Stimulated activated memory B cell treated with anti-CD40 and anti-IgM and Interleukin-4, amounts not matched to agents 10 μg/mL and 1 μg/mL and 100 μg/mL, for 72 hours (primary cell): ENCODE measurements at places on chromosomes 7 and 10.

DNA sequence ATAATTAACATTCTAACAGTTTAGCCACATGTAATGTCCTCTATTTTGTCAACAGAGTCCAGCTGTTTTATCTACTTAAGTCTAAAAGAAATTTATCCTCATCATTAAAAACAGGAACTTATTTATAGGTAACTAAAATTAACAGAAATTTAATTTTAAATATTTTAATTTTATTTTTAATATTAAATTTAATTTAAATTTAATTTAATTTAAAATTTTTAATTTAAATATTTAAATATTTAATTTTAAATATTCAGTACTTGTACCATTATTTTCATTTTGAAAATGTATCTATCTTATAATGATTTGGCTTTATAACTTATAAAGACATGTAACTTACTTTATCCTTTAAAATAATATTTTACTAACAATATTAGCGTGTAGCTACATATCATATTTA lies 1.0 kb upstream of the GPR22 start:
- ATAC-seq = no peak

DNA sequence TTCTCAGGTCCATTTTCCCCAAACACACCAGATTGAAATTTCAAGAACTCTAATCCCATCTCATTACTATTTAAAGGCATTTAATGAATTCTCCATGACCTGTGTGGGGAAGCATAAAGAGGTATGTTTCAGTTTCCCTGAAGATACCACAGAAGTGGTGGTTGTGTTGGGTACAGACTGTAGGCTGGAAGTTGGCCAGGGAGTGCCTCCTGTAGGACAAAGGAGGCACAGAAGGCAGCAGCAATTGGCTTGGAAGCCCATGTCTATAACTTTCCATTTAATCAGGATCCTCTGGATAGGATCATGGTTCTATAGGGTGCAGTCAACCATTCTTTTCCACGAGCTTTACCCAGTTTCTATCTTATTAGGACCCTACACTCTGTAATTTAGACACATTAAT lies 8.6 kb upstream of the BET1 start:
- no peak for ATAC-seq

GRCh38 chr7:11491811-11492210 lies 340.2 kb downstream of the THSD7A start:
- ATAC-seq = no peak

- ATAC-seq = no peak
Observed at GRCh38 chr7:157516911-157517781, 180.3 kb downstream of the DNAJB6 start.

GRCh38 chr7:22351329-22351692 lies 5.6 kb downstream of the RAPGEF5 start:
- no peak for ATAC-seq

DNA sequence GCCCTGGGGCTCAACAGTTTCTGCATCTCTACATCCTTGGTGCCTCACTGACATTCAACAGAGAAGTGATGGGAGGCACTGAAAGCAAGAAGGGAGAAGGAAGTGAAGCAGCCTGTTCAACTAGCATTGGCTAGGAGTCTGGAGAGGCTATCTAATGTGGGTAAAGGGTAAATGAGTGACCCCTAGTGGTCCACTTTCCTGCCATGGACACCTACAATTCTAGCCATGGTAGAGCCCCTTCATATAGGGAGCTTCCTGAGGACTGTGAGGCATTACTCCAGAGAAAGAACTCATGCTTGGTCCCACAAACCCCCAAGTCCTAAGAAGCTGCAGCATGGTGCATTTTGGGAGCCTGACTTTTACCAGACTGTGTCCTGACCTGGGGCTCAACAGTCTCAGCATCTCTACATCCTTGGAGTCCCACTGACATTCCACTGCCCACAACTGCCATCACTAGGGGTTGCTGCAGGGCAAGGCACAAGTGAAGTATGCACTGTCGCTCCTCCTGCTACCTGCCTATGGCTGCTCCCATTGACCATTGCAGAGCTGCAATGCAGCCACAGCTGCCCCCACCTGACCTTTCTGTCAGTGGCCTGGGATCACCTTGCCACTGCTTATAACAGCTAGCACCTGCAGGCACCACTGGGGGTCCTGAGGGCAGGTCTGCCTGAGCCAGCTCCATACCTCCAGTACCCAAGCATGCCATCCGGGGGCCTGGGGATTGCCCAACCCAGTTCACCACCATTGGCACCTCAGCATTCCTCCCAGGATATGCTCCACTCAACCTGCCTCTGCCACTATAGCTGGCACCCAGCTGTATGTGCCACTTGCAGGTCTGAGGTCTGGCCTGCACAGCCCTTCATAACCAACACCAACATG lies 44.1 kb upstream of the CDK6 start:
- no peak for ATAC-seq

DNA sequence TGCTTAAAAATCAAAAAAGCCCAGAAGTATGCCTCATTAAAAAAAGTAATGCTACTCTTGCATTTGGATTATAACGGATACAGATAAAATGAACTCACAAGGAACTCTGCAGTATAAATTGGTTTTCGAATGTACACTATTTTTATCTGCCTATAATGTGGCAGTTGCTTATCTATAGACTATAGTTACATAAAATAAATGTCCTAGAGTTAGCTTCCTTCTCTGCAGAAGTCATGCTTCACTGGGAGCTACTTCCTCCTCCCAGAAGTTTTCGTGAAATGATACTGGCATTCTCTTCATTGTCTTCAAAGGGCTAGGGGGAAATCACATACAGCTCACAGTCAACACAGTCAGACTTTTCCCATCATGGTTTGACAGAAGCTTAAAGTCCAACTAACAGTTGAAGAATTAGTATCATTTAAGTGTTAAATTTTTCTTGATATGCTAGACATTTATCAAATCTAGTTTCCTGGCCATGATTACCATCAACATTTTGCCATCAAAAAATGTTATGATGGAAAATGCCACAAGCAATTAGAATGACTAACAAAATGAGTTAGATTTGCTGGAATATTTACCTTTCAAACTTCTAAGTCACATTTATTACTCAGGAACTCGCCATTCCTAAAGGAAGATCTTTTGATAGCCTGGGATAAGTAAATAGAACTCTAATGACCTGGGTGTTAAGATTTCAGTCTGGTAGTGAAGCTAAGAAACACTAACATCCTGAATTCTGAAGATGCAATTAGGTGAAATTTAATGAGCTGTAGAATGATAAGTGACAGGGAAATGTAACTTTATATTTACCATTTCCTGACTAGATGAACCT lies 87.3 kb upstream of the TRIL start:
- ATAC-seq = no peak

GRCh38 chr7:73766556-73767229 lies 3.4 kb downstream of the CLDN3 start:
- ATAC-seq = no peak

- no peak for ATAC-seq
Observed at GRCh38 chr10:3825244-3825643, 40.2 kb upstream of the KLF6 start.

DNA sequence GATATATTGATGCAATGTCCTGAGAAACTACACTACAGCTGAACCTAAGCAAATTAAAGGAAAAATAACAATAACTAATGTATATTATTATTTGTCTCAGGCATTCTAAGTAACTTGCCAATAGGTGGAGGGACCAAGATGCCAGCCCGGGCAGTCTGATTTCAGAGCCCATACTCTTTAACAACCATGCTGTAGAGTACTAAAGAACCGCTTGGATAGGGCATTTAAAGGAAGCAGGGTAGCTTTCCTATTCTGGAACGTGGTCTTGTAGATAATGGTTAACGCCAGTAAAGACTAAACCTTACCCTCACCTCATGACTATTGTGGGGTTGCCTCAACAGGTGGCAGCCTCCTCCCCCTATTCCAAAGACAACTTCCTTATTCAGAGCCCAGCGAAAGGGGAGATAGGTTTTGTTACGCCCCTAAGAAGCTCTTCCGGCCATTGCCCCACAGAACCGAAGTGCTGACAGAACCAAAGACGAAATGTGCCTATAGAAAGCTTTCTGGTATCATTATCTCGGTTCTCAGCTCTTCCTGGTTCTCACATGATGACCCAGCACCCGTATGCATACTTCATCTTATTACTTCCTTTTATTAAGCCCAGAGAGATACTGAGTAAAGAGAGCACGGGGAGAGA lies 707 bp upstream of the C1GALT1 start:
- peak; percentile 72 for ATAC-seq

DNA sequence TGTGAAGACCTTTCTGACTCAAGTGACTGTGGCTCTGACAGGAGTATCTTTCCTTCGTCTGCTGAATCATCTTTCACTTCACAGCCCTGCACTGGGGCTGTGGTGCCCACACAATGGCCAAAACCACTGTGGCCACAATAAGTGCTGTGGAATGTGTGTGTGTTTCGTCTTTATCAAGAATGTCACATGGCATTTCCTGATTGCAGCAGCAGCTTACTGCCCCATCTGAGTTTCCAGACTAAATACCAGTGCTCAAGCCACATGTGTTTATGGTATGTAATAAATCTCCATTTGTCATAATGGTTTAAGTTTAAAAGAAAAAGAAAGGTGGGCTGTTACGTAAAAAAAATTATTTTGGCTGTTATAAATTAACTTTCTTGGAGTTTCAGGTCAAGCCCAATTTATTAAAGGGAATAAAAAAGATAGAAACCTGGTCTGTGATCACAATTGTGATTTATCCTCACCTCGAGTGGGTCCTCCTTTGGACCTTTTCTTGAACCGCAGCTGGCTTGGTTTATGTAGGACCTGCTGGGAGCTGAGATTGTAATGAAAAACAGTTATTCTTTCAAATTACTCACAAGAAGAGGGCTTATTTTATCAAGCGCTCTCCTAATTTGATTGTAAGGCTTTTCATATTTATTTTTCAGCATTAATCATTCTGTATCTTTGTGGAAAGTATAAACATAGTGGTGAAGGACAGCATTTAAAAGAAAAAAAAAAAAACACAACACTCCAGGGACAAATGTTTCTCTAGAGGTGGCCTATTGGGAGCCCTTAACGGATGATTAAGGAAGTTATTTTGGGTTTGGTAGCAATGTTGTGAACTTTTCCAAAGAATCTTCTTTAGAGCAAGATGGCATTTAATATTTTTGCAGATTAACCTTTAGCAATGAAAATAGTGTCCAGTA lies 116.2 kb downstream of the LRMDA start:
- no peak for ATAC-seq

DNA sequence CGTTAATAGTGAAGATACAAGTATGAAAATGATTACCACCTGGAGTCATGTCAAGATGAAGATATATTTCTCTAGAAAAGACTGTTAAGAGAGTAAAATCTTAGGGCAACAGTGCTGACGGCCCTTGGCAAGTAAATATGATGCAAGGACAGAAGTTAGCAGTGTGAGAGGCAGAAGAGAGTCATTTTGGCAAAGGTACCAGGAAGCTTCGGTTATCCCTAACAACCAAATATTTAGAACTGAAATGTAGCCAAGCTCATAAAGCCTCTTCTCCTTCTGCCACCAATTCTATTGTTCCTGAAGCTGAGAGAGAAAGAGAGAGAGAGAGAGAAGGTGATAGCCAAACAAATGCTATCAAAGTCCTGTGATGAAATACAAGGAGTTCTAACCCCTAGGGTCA lies 109.6 kb downstream of the MACC1 start:
- no peak for ATAC-seq

- no peak for ATAC-seq
Observed at GRCh38 chr10:126776168-126776567, 105.7 kb upstream of the C10orf90 start.

DNA sequence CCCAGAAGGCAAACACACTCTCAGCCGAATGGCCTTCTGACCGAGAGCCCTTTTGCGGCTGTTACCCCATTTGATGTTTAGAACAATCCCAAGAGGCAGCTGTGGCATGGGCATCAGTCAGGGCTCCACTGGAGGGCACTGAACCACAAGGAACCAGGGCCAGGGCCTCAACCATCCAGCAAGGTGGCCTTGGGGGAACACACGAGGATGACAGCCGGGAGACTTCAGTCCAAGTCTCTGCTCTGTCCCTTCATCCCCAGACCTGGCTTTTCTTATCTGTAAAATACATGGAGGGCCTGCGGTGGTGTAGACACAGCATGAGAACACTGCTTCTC lies 63.6 kb upstream of the INSIG1 start:
- no peak for ATAC-seq

GRCh38 chr10:88041243-88042159 lies 178.1 kb downstream of the PTEN start:
- no peak for ATAC-seq

DNA sequence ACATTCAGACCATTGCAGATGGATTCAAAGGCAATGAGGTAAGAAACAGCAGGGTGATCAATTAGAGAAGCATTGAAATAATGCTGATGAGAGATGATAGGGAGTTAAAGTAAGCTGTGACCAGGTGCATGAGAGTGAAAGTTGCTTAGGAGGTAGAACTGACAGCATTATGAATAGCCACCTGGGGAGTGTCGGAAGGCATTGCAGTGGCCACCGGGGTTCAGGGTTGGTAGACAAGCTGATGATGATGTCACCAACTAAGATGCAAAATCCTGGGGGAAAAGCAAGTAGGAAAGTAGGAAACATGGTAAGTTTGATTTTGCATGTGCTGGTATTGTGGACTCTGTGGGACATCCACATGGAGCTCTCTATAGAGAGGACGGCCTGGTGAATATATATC lies 211.9 kb upstream of the ETV1 start:
- no peak for ATAC-seq

GRCh38 chr7:894164-894867 lies 18.0 kb downstream of the GET4 start:
- no peak for ATAC-seq

GRCh38 chr10:78932054-78932386 lies 136.7 kb upstream of the ZMIZ1 start:
- no peak for ATAC-seq

- no peak for ATAC-seq
Observed at GRCh38 chr10:69337296-69338132, 59.2 kb downstream of the HK1 start.

- no peak for ATAC-seq
Observed at GRCh38 chr7:132103718-132104117, 472.6 kb downstream of the PLXNA4 start.

GRCh38 chr10:70777063-70777875 lies 7.9 kb downstream of the TBATA start:
- ATAC-seq = no peak

- peak; percentile 93 for ATAC-seq
Observed at GRCh38 chr7:64686493-64687184, 20.7 kb downstream of the ZNF107 start.

DNA sequence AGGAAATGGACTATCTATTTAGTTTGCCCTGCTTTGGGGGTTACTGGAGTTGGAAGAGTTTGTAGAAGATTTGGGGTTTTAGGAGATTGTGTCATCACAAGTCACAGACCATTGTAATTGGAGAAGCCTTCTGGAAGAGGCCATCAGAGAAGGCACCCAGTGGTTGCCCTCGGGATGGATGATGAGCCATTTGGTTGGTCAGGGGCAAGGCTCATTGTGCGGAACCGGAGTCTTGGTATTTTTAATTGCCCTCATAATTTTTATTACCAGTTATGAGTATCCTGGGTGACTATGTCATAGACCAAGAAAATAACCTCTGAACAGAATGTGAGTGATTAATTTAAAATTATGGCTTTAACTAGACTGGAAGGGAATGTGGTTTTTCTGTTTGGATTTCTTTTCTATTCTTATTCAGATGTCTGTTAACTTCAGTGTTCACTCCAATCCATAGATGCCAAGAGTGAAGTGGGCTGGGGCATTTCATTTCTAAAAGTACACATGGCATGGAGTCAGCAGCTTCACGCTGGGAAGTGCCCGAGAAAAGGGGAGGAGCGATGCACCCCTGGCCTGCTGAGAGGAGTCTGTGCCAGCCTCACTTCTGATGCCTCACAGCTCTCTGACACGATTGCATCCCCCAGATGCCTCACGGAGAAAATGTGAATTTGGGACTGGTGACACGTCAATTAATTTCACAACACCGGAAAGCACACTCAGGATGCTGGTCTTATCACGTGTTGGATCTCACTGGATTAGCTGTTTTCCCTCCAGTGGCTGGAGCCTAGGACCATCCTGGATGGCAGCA lies 225.6 kb upstream of the IGFBP3 start:
- no peak for ATAC-seq
